Neural progenitor cell (in vitro differentiated cells): ENCODE measurements at places on chromosomes 1 and 21.

- DNase-seq, result peak; percentile 42
These were observed 55.9 kb upstream of the PROX1 start for GRCh38 chr1:213931836-213932235.

DNA sequence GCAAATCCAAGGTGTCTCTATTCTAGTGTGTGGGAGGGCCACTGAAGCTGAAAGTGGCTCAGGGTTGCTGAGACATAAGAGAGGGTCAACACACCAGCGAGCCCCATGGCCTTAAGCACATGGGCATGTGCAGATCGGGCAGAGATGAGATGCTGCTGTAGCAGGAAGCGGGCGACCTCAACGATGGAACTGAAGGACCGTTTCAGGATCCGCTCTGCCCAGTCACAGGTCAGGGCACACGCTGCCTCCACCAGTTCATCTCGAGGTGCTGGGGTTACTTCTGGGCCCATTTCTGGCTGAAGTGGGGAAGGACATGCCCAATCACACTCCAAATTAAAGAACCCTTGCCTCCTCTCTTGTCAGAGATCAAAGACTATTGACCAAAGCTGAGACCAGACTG lies 3.5 kb downstream of the RFX5 start:
- no peak for DNase-seq

- DNase-seq, result no peak
These were observed 52.2 kb downstream of the RAB3GAP2 start for GRCh38 chr1:220219865-220220698.

GRCh38 chr1:232932486-232933425 lies 17.7 kb upstream of the NTPCR start:
- no peak for DNase-seq

DNA sequence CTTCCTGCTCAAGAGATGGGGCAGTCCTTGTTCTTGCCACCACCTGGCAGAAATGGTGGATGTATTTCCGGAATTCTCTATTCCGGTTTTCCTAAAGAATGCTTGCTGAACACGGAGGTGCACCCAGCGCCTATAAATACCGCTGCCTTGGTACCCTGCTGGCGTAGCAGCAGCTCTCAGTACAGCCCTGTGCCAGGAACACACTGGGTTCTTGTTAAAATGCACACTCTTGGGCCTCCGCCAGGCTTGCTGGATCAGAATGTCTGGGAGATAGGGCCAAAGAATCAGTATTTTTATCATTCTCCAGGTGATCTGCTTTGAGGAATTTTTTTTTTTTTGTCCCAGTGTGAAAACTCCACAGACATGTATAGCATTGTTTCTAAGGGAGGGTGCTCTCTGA lies 54.2 kb downstream of the IGSF5 start:
- DNase-seq, result no peak

DNA sequence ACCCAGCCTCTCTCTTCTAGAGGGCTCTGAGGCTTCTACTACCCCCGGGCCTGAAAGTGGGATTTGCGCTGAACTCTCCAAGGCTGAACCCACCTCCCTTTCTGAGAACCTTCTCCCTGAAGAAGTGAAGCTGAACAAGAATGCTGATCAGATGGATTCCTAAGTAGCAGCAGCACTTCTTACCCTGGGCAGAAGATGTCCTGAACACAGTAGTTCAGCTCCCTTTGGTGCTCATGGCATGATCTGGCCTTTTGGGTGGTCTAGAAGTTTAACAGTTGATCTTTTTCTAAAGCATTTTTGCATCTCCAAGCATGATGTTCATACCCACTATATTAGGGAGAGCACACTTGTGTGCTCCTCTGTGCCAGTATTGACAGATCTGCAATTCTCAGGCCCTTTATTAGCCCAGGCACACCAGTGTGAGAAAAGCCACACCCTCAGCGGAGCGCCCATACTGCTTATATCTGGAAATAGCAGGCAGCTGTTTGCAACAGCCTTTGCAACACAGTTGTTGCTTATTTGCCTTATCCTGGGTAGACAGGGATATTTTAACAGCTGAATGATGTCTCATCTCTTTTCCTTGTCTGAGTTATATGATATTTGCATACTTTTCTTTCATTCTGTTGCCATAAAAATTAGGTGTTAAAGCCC lies 34.2 kb downstream of the CNN3 start:
- DNase-seq, result no peak

DNA sequence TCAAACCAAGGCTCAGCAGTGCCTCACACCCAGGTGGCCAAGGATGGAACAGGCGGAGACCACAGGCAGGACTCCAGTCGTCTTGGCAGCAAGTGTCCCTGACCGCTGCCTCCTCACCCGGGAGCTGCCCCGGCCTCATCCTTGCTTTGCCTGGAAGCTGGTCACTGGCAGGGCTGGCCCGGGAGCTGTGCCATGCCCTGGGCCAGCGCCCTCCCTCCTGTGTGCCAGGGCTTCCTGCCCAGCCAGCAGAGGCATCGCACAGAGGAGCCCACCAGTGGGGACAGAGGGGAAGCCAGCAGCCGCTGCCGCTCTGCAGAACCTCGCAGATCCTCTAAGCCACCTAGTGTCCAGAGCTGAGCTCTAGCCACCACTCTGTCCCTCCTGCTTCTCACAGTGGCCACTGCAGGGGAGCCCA lies 7.8 kb downstream of the CASZ1 start:
- peak; percentile 73 for DNase-seq

- no peak for DNase-seq
These were observed 56.5 kb downstream of the FOXO6 start for GRCh38 chr1:41417746-41418145.

GRCh38 chr1:98388441-98388840 lies 273.1 kb upstream of the SNX7 start:
- DNase-seq, result no peak

- no peak for DNase-seq
These were observed 27.2 kb upstream of the TTF2 start for GRCh38 chr1:117032681-117033539.

GRCh38 chr1:176880955-176881595 lies 283.4 kb downstream of the ASTN1 start:
- peak; percentile 95 for DNase-seq

GRCh38 chr21:37459575-37459974 lies 93.0 kb downstream of the DYRK1A start:
- DNase-seq, result no peak

DNA sequence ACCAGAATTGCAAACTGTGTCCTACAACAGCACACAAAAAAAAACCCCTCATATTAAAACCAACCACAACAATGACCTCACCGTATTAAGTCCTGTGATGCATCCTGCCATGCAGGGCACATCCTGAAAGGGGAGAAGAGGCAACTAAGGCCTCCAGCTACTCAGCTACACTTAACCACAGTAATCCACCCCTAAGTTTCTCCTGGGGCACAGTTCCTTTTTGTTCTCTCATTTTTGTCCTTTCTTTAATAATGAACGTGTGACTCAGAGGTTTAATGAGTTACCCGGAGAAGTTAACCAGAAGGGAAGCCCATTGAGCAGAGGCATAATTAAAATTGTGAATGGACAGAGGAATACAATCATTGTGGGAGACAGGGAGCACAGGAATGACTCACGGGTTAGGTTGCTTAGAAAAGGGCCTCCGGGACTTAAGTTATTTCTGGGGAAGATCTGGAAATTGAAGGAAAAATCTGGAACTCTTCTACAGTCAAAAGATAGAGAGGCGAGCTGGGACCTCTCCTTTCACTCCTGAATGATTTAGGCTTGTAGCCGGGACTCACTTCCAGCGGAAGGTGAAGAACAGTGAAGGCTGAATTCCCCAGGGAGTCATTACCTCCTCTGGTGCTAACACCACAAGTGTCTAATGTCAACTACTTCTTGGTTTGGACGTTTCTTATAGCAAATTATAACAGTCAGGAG lies 36.9 kb upstream of the HIVEP3 start:
- DNase-seq, result peak; percentile 43

- DNase-seq, result no peak
These were observed 48.1 kb upstream of the VTCN1 start for GRCh38 chr1:117258791-117259190.

DNA sequence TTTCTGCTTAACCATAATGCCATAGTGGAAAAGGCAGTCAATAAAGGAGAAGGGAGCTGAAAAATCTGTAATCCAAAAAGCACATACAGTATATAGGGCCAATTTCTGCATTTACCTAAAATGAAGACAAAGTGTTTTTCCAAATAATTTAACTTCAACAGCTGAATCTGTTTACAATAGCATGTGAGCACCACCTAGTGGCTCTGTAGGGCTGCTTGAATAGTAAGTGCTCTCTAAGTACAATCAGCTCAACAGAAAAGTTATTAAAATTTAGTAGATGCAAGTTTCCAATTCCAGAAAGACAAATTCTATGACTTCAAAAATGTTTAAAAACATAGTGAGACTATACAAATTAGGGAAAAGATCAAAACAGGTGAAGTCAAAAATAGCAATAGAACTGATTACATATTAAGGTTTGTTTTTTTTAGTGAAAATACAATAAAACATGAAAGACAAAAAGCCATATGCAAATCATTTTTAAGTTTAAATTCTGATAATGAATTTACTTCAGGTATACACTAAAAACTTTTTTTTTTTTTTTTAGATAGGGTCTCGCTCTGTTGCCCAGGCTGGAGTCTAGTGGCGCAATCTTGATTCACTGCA lies 220.0 kb downstream of the SETD4 start:
- DNase-seq, result peak; percentile 81

DNA sequence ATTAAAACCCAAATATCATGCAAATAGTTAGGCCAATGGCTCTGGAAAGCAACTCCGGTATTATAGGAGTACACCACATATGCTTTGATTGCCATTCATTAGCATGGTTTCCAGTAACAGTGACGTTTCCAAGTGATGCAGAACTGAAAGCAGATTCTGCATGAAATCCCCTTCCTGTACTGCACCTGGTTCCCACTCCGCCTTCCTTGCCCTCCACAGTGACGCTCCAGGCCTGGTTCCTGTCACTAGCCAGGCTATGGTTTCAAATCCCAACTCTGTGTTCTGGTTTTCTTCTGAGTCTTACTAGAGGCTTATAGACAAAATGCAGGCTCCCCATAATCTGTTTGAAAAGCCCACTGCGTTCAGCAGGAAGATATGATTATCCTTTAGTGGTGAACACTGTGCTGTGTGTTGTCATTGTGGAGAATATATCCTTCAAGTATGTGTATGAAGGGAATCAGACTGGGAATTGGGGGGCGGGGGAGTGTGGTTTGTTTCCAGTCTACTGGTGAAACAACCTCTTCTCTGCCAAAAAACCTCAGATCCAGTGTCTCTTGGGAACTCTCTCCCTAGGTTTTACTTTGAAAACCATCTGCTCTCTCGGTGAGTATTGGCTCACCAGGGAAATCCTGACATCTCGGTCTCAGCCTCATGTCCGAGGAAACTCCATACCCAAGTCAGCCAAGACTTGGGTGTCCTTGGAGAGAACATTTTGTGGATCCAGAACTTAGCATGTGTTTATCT lies 78.7 kb downstream of the TYW3 start:
- no peak for DNase-seq

DNA sequence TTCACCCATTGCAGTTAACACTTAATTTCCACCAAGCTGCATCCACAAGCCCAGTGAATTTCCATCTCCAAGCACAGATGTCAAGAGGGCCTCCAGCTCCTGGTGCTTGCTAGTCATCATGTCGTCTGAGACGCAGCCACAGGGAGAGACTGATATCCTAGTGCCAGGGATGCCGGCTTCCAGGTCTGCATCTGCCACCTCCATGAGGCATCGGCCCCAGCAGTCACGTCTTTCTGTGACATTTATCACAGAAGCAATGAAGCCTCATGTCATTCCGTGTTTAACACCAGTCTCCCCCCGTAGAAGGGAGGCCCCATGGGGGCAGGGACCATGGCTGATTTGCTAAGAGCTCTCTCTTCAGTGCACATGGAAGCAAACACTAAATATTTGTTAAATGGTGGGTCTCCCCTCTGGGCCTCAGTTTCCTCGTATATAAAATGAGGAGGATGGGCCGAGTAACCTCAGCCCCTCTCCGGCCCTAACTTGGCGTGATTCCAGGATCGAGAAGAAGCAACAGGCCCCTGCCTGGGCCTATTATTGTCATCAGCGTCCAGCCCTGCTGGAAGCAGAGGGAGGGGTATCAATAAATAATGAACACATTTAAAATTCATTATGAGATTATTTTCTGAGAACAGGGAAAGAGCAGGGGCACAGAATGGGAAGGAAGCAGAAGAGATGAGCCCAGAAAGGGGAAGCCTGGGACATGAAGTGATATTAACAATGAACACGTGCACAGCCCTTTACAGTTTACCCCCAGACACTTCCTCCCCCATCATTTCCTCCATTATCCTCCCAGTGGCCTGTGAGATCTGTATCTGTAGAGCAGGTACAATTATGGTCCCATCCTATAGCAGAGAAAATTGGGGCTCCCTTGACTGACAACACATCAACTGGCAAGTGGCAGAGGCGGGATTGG lies 837 bp upstream of the C1QB start:
- DNase-seq, result no peak

DNA sequence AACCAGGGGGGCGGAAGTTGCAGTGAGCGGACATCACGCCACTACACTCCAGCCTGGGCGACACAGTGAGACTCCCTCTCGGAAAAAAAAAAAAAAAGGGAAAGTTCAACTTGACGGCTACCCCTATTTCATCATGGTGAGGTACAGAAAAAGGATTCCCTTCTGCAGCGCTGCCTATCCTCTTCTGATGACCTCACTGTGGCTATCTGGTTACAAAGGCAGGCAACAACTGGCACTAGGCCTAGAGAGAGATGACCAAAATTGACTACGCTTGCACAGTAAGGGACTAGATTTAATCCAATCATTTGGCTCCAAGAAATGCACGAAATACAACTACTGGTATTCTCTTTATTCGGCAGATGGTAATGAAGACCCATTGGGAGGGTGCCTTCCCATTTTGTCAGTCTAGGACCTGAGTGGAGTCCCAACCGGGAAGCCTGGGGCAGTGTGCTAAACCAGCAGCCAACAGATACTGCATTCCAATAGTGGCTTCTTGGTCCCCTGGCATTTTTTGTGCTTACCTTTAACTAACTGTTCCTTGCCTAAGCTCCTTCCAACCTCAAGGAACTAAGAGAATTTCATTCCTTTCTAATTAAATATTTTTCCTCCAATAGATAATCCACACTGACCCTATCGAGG lies 36.6 kb downstream of the ITPKB start:
- no peak for DNase-seq

- no peak for DNase-seq
These were observed 73.0 kb downstream of the CD46 start for GRCh38 chr1:207824691-207825408.

- DNase-seq, result no peak
These were observed 126.8 kb downstream of the HIVEP3 start for GRCh38 chr1:41791667-41792484.

DNA sequence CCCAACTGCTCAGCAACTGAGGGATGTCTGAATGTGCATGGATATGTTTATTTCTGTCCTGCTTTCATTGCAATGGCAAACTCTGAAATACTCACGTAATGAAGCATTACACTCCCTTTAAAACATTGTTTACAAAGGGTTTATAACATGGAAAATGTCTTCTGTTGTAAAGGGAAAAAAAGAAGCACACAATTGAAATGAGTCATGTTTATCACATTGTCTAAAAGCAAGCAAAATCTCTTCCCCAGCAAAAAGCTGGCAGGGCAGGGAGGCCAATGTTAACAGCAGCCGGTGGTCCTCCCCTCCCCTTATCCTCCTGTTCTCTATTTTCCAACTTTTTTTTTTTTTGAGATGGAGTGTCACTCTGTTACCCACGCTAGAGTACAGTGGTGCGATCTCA lies 3.9 kb upstream of the EFNA1 start:
- DNase-seq, result no peak
